ENCODE measurements at places on chromosomes 5 and 9.

DNA sequence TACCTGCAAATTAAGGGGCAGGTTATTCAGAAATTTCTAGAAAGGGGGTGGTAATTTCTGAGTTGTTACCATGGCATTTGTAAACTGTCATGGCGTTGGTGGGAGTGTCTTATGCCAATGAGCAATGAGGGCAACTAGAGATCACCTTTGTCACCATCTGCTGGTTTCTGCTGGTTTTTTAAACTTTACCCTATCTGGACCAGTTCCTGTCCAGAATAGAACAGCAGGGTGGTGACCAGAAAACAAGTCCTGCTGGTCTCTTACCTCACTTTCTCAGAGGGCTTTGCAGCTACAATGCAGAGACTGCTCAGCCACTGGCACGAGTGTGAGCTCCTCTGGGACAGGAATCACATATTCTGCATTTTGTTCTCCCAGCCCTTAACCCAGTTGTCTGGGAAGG, 51.4 kb downstream of the FAM114A2 start:
- no peak for DNase-seq

- DNase-seq: no peak
These were observed 11.4 kb upstream of the MATR3 start for GRCh38 chr5:139282197-139282557.

GRCh38 chr5:134022333-134022732, 17.6 kb upstream of the VDAC1 start:
- no peak for DNase-seq

GRCh38 chr9:76725011-76725546, 39.2 kb upstream of the PCA3 start:
- no peak for DNase-seq

- no peak for DNase-seq
These were observed 54.0 kb upstream of the FGF10 start for GRCh38 chr5:44443172-44443571.

- no peak for DNase-seq
These were observed 85.7 kb downstream of the LMX1B start for GRCh38 chr9:126699401-126699881.

DNA sequence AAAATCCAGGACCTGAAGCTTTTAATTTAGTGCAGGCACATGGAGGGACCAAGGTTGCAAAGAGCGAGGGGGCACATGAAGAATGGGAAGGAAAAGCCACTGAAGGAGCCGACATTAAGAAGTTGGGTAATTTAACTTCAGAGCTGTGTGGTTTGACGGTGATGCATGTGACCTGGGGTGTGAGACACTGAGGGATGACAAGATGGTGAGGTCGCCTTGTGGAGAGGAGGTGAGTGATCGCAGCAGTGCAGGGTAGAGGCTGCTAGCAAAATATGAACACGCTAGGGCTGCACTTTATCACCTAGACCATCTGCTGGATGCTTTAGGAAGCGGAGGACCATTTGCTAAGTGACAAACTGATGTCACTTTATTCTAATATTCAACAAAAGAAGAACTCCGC, 339.0 kb upstream of the KIF2A start:
- DNase-seq: no peak

DNA sequence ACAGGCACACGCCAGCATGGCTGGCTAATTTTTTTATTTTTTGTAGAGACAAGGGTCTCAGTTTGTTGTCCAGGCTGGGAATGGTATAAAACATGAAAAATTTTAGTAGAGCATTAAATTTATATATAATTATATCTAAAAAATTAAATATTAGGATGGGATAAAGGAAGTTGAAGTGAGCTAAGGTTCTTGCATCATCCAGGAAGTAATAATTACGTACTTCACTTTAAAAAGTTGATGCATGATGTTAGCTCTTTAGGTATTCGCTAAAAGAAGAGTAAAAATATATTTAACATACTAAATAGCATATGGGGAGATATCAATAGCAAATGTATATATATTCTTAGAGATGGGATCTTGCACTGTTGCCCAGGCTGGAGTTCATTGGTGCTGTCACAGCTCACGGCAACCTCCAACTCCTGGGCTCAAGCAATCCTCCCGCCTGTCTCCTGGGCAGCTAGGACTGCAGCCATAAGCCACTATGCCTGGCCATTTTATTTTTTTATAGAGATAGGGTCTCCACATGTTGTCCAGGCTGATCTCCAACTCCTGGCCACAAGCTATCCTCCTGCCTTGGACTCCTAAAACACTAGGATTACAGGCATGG, 12.3 kb downstream of the DCAF10 start:
- no peak for DNase-seq

DNA sequence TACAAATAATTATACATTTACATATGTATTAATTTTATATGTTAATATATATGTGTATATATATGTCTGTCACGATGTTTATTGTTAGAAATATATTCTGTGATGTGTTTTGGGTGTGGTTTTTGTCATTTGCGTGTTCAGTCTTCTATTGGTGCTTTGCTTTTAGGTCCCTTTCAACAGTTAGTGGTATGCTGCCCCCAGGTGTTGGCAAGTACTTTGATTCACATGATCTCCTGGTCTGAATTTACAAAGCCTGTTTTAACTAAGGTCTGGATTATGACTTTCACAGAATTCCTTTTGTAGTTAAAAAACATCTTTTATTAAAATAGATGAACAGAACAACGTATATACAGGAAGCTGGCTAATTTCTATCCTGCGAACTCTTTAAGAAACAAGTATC, 271.5 kb downstream of the CCDC171 start:
- DNase-seq: peak; percentile 21

DNA sequence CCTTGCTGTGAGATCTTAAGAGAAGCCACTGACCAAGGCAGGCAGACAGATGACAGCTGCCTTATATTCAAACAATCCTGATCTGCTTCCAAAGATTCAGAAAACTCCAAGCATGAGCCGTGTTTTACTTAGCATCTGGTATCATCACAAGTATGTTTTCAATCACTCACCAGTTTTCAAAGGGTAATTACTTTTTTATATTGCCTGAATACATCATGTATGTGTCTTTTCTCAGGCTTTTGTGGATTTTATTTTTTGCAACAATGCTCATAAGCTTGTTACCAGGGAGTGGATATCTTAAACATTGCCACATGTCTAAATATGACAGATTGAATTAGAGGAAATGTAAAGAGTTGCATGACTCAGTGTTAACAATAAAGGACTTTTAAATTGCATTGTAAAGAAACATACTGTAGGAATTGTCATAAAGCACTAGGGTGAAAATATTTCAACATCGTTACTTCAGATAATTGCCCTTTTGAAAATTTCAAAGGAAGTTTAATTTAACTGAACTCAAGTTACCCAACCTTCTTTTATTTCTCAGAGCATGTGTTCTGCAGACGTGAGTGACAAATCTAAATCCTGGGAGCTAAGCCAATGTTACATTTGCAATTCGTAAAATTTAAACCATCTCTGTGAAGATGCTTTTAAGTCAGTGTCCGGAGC, 326.1 kb downstream of the PLK2 start:
- no peak for DNase-seq

DNA sequence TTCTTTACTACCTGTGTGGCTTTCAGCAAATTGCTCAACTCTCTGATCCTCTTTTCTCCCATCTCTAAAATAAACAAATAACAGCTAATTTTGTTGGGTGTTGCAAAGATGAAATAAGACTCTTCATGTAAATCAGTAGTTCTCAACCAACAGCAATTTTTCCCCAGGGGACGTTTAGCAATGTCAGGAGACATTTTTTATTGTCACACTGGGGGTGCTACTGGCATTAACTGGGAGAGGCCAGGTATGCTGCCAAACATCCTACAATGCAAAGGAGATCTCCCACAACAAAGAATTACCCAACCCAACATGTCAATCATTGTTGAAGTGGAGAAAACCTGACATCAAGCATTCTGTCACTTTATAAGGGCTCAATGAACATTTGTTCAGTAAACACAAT, 19.7 kb downstream of the ADRA1B start:
- no peak for DNase-seq

- DNase-seq: no peak
These were observed 77.1 kb upstream of the NAA35 start for GRCh38 chr9:85863875-85864274.

GRCh38 chr9:131012396-131012917, 3.5 kb downstream of the LAMC3 start:
- DNase-seq: no peak

DNA sequence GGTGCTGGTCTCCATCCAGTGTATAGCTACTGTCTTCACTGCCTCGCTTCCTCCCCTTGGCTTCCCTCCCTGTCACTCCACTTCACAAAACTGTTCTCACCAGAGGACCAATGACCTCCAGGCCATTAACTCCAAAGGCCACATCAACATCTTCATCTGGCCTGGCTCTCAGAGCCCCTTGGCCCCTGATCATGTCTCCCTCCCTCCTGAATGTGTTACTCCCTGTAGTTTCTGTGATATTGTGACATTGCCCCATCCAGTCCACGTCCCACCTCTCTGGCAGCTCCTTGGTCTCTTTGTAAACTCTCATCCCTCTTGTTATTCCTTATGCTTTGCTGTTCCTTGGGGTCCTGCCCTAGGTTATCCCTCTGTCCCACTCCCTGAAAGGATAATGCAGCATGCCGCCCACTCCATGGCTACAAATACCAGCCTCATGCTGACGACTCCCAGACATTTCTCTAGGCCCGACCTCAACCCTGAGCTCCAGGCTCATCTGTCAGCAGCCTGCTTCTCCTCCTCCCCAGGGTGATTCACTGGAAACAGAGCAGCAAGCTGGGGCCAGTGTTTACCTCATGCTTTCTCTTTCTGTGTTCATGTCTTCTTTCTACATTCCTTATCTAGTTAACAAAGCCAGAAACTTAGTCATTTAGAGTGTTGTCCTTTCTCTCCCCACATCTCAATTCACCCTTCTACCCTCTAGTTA, 312.2 kb downstream of the SPOCK1 start:
- no peak for DNase-seq

- no peak for DNase-seq
These were observed 15.6 kb upstream of the CD74 start for GRCh38 chr5:150428106-150428876.
